ENCODE measurements at places on chromosomes 6 and 20. TPM values are rescaled to one million over a fixed set of nuclear protein-coding genes. Genes with fewer than 3 reads are reported as not detected.
A peak's percentile ranks its signal among the peaks of the same experiment; 100 is the strongest.

The CALHM6 gene
- total RNA-seq: 0.61 TPM

The CLPSL2 gene
- not detected for total RNA-seq

The CDSN gene
- total RNA-seq: not detected

The MROH8 gene
- 4.3 TPM for total RNA-seq

The TAGAP gene
- 1.2 TPM for total RNA-seq

The MAP3K4 gene
- 17.8 TPM for total RNA-seq

DNA sequence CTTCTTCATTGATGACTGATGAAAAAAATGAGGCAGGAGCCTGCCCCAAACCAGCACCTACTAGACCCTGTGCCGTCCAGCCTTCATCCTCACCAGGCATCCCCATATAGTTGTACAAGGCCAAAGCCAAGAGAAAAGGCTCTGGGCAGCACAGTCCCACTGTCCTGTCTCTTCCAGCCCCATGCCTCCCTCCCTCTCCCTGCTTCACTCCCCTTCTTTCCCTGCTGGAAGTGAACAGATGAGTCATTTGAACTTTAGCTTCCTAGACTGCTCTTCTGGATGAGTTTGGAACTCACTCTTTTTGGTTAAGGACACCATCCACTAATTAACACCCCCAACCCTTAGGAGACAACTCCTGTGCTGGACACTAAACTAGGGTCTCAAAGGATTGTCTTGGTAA is 235.2 kb downstream of the LRFN2 start:
- H3K27ac ChIP-seq: no peak overlapping the region
- no peak for DNase-seq
- no peaks in the 10 kb centered on the region for H3K27me3 ChIP-seq

DNA sequence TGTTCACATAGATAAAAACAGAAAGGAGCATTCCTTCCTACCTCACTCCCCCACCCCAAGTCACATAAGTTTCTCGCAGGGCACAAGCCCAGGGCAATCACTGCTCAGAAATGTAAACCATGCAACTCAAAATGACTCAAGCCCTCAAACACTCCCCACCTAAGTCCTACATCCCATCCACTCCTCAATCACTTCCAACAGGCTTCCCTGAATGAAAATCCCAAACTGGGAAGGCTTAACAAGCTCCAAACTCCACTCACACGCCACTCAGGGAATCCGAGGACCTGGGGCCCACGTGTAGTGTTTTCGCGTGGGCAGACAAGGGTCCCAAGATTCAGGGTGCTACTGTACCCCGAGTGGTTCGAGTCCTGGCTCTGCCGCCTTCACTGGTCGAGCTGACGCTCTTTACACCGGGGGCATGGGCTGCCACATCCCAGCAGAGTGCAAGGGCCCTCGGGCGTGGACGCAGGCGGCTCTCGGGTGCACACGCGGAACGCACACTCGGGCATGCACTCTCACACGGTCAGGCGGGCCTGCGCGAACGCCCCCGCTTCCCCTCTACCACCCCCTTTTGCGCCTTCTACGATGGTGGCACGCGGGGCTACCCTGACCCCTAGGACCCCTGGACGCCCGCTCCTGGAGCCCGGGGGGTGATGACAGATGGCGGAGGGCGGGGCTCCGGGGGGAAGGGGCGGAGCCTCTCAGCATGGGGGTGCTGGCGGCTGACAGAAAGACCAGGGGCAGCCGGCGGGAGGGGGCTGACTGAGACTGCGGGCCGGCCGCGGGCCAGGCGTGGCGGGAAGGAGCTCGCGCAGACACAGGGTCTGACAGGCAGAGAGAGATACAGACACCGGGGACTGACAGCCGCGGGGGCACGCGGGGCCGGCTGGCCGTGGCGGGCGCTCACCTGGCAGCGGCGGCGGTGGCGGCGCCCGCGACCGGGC is 657 bp downstream of the ZHX3 start:
- H3K4me3 ChIP-seq: peak overlapping the region; percentile 89
- no peaks in the 10 kb centered on the region for H3K36me3 ChIP-seq
- peaks cover 43% of the 10 kb centered on the region for H3K4me1 ChIP-seq
- H3K27ac ChIP-seq: peak overlapping the region; percentile 95
- H3K27me3 ChIP-seq: no peaks in the 10 kb centered on the region

GRCh38 chr6:76843054-76843822 is 620.1 kb downstream of the HTR1B start:
- no peak for DNase-seq
- H3K4me3 ChIP-seq: no peak overlapping the region
- no peaks in the 10 kb centered on the region for H3K27me3 ChIP-seq
- H3K27ac ChIP-seq: no peak overlapping the region
- H3K36me3 ChIP-seq: no peaks in the 10 kb centered on the region

DNA sequence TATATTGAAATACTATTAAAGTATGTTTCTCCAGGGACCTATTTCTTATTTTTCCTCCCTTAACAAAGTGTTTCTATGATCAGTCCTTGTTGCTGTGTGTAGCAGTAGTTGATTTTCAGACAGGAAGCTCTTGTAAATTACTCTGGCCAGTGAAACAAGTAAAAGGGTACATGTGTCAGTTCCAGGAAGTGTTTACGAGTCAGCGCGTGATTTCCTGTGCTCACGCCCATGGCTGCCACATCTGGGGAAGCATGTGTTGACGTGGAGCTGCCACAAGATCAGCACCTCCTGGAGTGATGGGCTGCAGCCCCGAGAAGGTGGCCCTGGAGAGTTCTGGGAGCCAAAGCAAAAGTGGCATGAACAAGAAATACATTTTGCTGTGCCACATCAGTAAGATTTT is 38.6 kb upstream of the GGTLC1 start:
- DNase-seq: peak; percentile 64
- H3K36me3 ChIP-seq: no peaks in the 10 kb centered on the region
- H3K27ac ChIP-seq: peak overlapping the region; percentile 13
- H3K4me1 ChIP-seq: no peaks in the 10 kb centered on the region

DNA sequence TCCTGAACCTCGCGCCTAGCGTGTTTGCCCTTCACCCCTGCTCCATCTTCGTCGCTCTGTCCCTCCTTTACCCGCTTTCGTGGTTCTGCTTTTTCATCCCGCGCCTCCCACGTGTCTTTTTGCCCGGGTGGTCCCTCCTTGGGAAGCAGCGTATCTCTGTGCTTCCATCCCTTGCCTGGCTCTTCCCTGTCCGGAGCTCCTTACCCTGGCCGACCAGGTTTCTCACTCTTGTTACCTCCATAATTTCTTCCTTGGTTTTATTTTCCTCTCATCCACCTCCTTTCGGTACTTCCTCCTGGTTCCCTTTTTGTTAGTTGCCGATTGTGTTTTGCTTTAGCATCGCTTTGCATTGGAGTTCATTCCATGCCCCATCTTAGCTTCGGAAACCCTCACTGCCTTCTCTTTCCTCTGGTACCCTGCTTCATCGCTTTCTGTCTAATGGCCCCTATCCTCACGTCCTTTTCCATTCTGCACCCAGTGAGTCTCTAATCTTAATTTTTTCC is 735 bp downstream of the FAM135A start:
- DNase-seq: no peak
- no peaks in the 10 kb centered on the region for H3K27me3 ChIP-seq
- peak overlapping the region; percentile 94 for H3K4me3 ChIP-seq
- H3K4me1 ChIP-seq: no peaks in the 10 kb centered on the region
- peak overlapping the region; percentile 72 for H3K27ac ChIP-seq

DNA sequence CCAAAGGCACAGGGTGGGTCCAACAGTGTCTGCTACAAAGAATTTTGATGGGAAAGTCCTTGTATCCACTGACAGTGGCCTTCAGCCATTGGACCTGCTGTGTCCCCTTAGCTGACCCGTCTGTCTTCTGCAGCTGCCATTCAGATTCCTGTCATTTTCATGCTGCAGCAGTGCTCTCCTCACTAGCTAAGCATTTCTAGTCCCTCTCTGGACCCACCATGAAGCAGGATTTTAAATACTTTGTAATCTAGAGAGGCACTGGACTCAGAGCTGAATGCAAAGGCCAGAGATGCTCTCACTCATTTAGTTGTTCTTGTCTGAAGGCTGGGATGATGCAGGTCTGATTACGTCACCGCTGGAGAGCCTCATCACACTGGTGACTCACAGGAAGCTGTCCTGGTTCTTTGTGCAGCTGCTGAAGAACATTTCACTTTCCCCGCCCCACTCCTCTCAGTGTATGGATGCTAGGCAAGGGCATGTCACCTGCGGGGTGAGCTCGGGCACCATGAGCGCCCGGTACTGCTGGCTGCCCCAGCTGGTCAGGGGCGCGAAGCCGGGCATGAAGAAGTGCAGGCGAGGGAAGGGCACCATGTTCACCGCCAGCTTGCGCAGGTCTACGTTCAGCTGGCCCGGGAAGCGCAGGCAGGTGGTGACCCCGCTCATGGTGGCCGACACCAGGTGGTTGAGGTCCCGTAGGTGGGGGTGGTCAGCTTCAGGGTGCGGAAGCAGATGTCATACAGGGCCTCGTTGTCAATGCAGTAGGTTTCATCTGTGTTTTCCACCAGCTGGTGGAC is 19.4 kb upstream of the TUBB2A start:
- H3K4me3 ChIP-seq: no peak overlapping the region
- peak; percentile 69 for DNase-seq
- no peaks in the 10 kb centered on the region for H3K27me3 ChIP-seq
- no peaks in the 10 kb centered on the region for H3K4me1 ChIP-seq
- H3K27ac ChIP-seq: no peak overlapping the region

DNA sequence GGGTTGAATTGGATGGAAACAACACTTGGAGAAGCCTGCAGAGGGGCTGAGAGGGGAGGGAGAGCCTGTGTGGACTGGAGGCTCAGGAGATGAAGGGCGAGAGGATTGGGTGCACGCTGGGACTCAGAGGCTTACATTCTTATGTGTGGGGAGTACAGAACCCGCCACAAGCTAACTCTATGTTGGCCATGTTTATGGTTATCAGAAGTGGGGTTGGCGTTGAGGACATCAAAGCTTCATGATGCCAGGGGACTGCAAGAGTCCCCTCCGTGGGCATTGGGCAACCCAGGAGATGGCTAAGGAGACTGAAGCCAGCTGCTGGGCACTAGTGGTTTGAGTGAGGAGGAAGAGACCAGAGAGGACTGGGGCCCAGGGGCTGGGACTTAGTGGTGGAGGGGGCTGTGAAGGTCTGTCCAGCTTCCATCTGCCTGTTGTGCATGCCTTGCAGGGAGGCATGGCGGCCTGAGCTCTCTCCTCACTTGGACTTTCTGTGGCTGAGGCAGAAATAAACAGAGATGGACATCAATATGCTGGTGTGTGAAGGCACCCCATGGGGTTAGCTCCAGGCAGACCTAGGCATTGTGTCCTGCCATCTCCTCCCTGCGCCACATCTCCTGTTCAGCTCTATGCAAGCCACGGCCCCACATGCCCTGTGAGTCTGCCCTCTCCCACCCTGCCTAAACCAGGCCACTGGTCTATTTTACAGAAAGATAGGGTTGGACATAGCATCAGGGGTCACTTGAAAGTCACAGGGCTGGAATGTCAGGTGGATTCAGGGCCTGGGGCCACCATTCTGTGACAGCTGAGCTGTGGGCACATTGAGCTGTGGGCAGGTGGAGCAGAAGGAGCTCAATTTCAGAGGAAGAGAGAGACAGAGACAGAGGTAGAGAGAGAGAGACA is 61.6 kb downstream of the PHACTR3 start:
- H3K27ac ChIP-seq: no peak overlapping the region
- no peaks in the 10 kb centered on the region for H3K36me3 ChIP-seq
- no peak overlapping the region for H3K4me3 ChIP-seq
- H3K4me1 ChIP-seq: no peaks in the 10 kb centered on the region
- DNase-seq: no peak

DNA sequence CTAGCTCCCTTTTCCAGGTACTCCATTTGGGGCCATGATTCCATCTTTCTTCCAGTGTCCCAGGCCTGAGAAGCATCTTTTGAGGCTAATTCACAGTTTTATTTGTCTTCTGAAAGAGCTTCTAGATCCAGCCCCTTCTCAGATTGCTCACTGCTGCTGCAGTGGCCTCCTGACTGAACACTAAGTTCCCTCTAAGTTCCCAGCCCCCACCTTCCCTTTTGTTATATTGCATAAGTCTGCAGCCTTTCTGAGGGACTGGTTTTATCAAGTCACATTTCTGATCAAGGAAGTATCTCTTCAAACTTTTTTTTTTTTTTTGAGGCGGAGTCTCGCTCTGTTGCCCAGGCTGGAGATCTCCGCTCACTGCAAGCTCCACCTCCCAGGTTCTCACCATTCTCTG is 10.7 kb downstream of the MAPRE1 start:
- peaks cover 55% of the 10 kb centered on the region for H3K36me3 ChIP-seq
- H3K27me3 ChIP-seq: no peaks in the 10 kb centered on the region
- DNase-seq: no peak
- H3K27ac ChIP-seq: peak overlapping the region; percentile 57
- H3K4me3 ChIP-seq: no peak overlapping the region
- H3K4me1 ChIP-seq: peaks cover 26% of the 10 kb centered on the region

- peak overlapping the region; percentile 94 for H3K27ac ChIP-seq
- H3K27me3 ChIP-seq: no peaks in the 10 kb centered on the region
- peak overlapping the region; percentile 60 for H3K4me3 ChIP-seq
- peak; percentile 92 for DNase-seq
Measured at GRCh38 chr20:20085071-20085470, 32.7 kb downstream of the CFAP61 start.

DNA sequence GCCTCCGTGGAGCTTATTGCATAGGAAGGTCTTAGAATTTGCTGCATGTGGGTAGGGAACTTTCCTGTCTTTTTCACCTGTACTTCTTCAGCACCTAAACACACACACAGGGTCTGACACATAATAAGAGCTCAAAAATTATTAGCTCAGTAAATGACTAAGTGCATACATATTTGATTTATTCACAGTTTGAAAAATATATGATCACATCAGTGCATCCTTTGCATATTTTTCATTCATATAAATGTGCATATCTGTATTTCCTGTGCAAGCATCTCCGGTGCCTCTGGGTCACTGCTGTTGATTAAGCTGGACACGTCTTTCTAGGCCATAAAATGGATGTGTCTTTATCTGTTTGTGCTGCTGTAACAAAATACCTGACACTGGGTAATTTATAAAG is 234.7 kb downstream of the UST start:
- no peak overlapping the region for H3K27ac ChIP-seq
- H3K27me3 ChIP-seq: no peaks in the 10 kb centered on the region
- H3K4me1 ChIP-seq: no peaks in the 10 kb centered on the region
- H3K4me3 ChIP-seq: no peak overlapping the region
- H3K36me3 ChIP-seq: no peaks in the 10 kb centered on the region

Data from psoas muscle (tissue), 8 donors.